ENCODE measurements at places on chromosomes 2 and 18.

DNA sequence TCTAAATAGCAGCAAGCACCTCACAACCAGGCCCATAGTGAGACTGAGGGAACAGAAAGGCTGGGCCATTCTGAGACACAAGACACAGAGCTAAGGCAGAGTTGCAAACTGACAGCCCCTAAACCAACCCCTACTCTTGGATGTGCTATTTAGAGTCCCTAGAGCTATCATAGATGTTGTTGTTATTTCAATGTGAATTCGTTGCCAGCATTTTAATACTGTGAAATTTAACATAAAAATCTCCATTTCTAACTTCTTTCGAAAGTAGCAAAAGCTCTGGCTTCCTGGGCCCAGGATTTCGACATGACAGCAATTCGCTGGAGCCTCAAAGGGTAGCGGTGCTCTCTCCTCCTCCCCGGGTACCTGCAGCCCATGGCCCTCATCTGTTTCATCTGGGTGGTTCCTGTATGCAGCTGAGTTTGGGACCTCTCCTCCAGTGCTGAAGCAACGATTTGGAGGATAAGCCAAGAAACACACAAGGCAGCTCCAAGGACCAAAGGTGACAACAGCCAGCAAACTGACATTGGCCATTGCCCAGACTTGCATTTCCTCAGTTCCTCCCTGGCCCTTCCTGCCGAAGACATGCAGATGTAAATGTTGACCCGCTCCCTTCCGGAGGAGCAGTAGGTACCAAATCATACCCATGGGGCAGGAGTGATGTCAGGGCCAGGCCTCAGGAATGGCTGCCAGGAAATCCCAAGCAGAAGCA lies 254.4 kb upstream of the NCKAP5 start:
- no peak overlapping the region for H3K4me3 ChIP-seq
- DNase-seq: no peak
- no peaks in the 10 kb centered on the region for H3K36me3 ChIP-seq
- no peak overlapping the region for H3K27ac ChIP-seq
- H3K4me1 ChIP-seq: no peaks in the 10 kb centered on the region
- H3K27me3 ChIP-seq: peaks cover 3% of the 10 kb centered on the region

DNA sequence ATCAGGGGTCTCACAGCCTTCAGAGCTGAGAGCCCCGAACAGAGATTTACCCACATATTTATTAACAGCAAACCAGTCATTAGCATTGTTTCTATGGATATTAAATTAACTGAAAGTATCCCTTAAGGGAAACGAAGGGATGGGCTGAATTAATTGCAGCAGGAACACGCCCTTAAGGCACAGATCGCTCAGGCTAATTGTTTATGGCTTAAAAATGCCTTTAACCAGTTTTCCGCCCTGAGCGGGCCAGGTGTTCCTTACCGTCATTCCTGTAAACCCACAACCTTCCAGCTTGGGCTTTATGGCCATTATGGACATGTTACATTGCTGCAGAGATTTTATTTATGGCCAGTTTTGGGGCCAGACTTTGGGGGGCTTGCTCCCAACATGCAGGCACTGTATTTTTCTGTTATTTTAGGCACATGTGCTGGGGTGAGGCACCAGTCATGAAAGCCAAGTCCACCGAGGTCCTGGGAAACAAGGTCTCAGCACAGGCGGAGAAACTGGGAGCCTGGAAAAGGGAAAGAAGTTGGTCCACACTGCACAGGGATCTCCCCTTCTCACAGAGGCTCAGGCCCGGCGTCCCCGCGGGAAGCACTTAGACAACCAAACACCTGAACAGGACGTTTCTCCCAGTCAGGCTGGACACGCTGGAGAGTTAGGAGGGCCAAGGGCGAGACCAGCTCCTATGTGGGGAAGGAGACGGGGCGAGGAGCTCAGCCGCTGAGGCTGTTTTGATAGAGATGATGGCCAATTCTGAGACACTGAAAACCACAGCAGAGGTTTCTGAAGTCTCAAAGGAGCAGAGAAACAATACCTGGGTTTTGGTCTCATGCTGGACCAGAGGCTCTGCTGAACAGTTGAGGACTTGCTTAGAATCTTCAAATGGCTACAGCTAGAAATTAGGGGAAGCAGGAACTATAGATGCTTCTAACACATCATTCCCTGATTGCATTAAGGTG lies 86.7 kb downstream of the TMEM18 start:
- no peak overlapping the region for H3K4me3 ChIP-seq
- no peaks in the 10 kb centered on the region for H3K36me3 ChIP-seq
- peaks cover 3% of the 10 kb centered on the region for H3K4me1 ChIP-seq
- H3K27me3 ChIP-seq: peaks cover 17% of the 10 kb centered on the region
- H3K27ac ChIP-seq: no peak overlapping the region

DNA sequence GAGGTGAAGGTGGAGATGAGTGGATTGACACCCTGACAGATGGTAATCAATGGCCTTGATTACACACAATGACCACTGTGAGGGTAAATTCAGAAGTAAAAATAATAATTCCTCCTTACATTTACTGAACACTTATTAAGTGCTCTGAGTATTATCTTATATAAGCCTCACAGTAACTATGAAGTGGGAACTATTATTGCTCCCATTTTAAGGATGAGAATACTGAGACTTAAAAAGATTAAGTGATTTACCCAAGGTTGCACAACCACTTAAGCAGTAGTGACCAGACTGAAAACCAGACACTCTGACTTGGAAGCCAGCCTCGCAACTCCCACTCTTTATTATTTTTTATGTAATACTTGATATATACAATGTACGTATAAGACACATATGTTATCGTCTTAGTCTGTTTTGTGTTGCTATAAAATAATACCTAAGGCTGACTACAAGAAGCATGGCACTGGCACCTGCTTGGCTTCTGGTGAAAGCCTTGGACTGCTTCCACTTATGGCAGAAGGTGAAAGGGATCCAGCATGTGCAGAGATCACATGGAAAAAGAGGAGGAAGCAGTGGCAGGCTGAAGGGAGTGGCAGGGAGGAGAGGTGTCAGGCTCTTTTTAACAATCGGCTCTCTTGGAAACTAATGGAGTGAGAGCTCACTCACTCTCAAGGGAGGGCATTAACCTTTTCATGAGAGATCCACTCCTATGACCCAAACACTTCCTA lies 41.5 kb upstream of the C1D start:
- H3K4me1 ChIP-seq: peaks cover 2% of the 10 kb centered on the region
- no peak overlapping the region for H3K27ac ChIP-seq
- peaks cover 5% of the 10 kb centered on the region for H3K36me3 ChIP-seq
- DNase-seq: no peak

GRCh38 chr2:128395640-128396499 lies 77.2 kb upstream of the HS6ST1 start:
- no peak overlapping the region for H3K27ac ChIP-seq
- H3K36me3 ChIP-seq: no peaks in the 10 kb centered on the region
- H3K4me3 ChIP-seq: no peak overlapping the region

- H3K4me1 ChIP-seq: peaks cover 17% of the 10 kb centered on the region
- no peak overlapping the region for H3K27ac ChIP-seq
These were observed 517.2 kb downstream of the PLCL1 start for GRCh38 chr2:198321522-198322088.

- no peaks in the 10 kb centered on the region for H3K27me3 ChIP-seq
- no peaks in the 10 kb centered on the region for H3K4me1 ChIP-seq
- peaks cover 2% of the 10 kb centered on the region for H3K36me3 ChIP-seq
- no peak overlapping the region for H3K4me3 ChIP-seq
These were observed 122.1 kb downstream of the PKP4 start for GRCh38 chr2:158578703-158579330.

GRCh38 chr2:224865016-224865415 lies 148.9 kb upstream of the CCDC195 start:
- peaks cover 3% of the 10 kb centered on the region for H3K4me1 ChIP-seq
- no peak for DNase-seq
- no peaks in the 10 kb centered on the region for H3K27me3 ChIP-seq
- H3K4me3 ChIP-seq: no peak overlapping the region
- H3K27ac ChIP-seq: peak overlapping the region; percentile 41

DNA sequence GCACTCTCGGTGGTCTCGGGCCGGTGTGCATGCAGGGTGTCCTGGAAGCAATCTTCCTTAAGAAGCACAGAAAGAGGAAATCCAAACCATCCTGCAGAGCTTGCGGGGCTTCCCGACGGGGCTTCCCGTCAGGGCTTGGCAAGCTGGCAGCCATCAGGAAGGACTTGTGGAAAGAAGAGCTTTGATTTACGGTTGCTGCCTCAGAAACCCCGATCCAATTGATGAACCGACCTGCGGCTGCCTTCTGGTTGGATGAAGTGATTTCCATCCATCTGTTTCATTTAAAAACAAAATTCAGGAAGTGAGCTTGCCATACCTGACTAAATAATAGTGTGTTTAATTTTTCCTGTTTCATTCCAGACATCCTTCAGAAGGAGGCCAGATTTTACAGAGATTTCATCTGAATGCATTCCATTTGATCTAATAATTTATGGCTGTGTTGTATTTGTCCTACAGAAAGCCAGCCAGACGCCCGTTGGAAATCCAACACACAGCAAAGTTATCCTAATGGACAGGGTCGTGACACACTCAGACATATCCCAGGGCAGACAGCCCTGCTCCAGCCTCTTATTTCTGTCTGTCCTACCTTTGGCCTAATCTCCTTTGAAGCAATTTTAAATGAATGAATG lies 141.3 kb downstream of the SEPTIN10 start:
- no peak overlapping the region for H3K4me3 ChIP-seq
- no peaks in the 10 kb centered on the region for H3K27me3 ChIP-seq
- peaks cover 8% of the 10 kb centered on the region for H3K4me1 ChIP-seq
- DNase-seq: no peak

GRCh38 chr2:230757476-230757875 lies 44.8 kb downstream of the CAB39 start:
- no peak for DNase-seq
- H3K4me3 ChIP-seq: no peak overlapping the region
- H3K27me3 ChIP-seq: no peaks in the 10 kb centered on the region
- H3K4me1 ChIP-seq: peaks cover 72% of the 10 kb centered on the region
- H3K36me3 ChIP-seq: peaks cover 65% of the 10 kb centered on the region

Data from activated CD4-positive, alpha-beta T cell treated with anti-CD3 and anti-CD28 coated beads, Interleukin-2, amount 10 ng/mL, durations not matched to agents 7 days and 5 days (primary cell).